NCI-H1092 (cell line): ENCODE measurements at places on chromosomes 7 and 10.

GRCh38 chr7:149284343-149284742 lies 22.3 kb downstream of the ZNF783 start:
- no peak for DNase-seq

DNA sequence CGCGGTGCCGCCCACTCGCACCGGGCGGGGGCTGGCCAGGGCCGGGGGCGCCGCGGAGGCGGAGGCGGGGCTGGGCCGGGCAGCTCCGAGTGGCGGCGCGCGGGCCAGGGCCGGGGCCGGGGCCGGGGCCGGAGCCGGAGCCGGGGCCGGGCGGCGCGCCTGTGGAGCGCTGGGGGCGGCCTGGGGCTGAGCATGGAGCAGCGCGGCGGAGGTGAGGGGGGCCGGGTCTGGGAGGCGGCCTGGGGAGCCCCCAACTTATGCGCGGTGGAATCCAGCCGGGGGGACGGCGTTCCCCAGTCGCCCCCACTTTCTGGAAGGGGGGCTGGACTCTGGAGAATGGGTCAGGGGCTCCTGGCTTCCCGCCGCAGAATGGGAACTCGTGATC lies at the start of gene LZTS2:
Gene LZTS2 (plus strand): TSS at position 67 of the 385 bp plus-strand sequence. CDS start 2,731 bp downstream, outside the sequence.
- no peak for DNase-seq

DNA sequence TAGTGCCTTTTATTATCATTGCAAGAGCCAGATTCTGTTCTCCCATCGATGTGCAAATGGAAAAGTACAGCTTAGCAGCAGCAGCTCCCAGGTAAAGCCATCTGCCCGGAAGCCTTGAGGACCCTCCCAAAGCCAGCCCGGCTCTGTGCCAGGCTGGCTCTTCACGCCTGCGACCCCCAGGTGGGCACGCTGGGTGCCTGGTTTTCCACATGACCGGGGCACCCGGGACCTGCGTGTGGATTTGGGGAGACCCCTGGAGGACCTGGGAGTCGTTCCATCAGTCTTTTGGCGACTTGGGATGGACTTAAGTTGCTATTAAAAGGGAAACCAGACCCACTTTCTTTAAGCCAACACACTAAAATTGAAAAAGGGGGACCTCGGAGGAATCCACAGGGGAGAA lies 196.5 kb downstream of the ZNF438 start:
- DNase-seq, result no peak

DNA sequence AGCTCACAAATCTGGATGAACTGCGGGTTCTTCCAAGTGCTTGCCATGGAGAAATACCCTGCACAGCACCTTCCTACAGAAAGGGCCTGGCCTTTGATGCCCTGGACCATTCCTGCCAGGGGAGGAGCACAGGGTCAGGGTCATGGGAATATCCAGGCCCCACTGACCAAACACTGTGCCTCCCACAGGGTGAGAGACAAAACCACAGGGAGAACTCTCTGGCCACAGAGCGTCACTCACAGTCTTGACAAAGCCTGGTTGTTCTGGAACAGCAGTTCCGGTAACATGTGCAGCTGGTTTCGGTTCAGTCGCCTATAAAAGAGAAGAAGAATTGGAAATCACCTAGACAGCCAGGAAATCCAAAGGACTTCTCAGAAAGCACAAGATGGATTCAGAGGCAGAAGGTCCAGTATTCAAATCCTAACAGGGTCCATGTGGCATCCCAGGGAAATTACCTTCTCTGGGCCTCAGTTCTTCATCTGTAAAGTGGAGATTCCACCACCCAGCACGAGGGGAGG lies 28.1 kb downstream of the SLIT1 start:
- DNase-seq, result no peak

DNA sequence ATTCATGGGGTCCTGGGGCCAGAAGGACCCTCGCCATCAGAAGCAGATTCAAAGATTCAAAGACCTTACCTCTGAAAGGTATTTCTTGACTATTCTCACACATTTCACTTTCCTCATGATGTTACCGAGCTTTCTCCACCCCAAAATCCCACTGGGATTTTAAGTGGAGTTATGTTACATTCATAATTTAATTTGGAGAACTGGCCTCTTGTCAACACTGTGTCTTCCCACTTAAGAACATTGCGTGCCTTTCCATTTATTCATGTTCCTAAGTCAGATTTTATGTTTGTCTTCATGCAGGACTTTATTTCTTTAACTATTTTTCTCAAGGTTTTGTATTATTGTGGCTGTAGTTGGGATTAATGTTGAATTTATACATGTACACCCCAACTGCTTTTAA lies 123.5 kb upstream of the BMPER start:
- DNase-seq, result no peak

DNA sequence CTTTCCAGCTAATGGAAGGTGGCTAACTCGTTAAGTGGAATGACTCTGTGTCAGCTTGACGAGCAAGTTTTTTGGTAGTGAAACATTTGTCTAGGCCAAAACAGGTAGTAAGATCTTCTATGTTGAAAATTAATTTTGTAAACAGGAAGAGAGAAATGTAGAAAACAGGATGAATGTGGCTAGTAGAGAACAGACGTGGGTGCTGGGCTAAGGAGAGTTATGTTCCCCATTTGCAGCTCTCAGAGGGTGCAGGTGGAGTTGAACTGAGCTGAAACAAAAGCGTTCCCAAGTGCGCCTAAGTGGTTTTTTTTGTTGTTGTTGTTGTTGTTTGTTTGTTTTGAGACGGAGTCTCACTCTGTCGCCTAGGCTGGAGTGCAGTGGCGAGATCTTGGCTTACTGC lies 59.5 kb upstream of the SRPK2 start:
- no peak for DNase-seq

- no peak for DNase-seq
These were observed 106.8 kb upstream of the PDCD4 start for GRCh38 chr10:110764793-110765512.

GRCh38 chr10:36171953-36172940 lies 530.2 kb upstream of the FZD8 start:
- no peak for DNase-seq

DNA sequence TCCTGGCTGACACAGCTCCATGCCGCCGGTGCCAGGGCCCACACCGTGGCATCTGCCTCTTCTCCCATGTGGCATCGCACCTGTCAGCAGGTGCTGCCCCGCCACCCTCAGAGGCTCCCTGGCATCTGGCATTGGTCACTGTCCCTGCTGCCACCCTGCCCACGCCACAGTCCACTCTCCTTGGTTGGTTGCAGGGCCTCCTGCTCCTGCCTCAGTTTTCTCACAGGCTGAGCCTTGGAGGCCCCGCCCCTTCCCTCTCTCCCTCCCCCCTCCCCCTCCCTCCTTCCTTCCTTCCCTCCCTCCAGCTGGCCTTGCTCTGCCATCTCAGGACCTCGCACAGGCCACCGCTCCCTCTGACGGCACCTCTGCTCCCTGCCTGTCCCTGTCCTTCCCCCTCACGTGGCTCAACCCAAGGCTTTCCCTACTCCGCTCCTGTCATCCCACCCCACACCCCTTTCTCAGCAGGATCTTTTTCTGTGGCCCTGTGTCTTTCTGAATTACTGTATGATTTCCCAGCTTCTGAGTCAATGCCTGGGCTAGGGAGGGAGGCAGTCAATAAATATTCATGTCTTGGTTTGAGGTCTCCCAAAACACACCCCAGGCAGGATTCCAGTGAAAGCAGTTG lies 87.4 kb downstream of the INPP5A start:
- DNase-seq, result no peak

DNA sequence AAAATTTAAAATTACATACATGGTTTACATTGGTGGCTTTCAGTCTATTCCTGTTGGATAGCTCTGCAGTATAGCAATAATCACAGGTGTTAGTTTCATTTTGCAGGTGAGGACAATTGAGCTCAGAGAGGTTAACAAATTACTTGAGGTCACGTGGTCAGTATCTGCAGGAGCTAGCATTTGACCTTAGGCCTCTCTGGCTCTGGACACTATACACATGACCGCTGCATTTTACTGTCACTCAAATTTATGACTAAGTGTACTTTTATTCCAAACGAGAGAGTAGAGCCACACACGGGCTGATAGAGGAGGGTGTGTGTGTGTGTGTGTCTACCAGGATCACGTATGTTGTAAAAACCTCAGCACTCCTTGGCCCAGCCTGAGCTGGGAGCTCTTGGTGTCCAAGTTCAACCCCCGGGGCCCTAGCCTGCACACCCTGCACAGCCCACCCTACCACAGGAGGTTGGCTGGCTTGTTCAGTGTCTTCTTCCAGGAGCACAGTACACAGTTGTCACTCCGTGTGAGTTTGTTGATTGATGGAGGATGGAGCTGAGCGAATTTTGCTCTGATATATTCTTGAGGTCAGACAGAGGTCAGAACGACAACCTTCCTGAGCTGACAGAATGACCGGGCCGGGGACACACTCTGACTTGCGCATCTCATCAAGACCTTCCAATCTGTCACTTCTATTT lies 272.7 kb downstream of the GFRA1 start:
- no peak for DNase-seq

- DNase-seq, result no peak
These were observed 420.3 kb upstream of the AUTS2 start for GRCh38 chr7:69177941-69178494.

DNA sequence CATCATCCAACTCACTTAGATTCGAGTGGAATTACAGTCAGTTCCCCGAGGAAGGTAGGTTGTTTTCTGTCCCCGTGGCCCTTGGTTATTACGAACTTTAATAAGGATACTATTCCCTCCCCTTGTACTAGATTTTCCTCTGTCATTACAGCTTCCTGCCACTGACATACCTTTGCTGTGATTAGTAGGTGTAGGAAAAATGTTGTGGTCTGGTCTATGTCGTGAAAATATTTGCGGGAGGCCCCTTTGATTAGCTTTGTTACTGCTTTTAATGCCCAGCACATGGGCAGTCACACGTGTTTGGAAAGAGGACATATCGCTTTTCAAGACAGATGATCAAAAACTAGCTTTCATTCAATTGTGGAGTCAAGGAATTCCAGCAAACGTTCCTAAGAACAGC lies 92.2 kb downstream of the GATA3 start:
- DNase-seq, result no peak

DNA sequence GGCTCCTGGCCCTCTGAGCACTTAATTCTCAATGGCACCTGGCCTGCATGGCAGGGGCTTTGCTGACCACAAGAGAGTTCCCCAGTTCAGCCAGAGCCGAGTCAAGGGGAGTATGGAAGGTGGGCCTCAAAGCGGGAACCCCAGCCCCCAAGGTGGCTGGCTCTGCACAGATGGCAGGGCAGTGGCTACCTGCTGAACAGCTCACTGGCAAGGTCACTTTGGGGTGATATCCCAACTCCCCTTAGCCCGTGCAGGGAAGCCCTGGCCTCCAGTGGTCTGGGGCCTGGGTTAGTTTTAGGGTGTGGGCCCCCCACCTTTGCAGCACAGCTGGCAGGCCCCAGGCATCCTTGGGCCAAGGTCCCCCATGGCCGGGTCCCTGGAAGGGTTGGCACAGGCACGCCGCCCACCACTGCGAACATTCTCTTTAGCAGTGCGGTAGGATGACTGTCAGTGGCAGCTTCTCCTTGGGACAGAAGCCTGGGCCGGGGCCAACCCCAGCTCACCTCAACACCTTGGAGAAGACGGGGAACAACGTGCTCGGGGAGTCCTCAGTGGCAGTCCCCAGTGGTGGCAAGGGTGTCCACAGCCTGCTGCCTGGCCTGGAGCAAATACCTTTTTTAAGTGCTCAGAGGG lies 36.8 kb downstream of the PPIF start:
- DNase-seq, result no peak

DNA sequence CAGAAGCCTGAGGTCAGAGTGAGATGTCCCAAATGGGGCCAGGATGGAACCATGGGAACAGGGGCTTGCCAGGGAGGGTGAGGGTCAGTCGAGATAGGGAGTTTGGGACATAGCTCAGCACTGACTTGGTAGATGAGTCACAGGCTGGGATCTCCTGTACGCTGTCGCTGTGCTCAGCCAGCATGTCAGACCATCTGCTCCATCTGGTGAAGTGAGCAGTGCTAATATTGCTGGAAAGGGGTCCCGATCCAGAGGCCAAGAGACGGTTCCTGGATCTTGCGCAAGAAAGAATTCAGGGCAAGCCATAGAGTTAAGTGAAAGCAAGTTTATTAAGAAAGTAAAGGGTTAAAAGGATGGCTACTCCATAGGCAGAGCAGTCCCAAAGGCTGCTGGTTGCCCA lies 505.6 kb downstream of the GALNT17 start:
- DNase-seq, result no peak

- DNase-seq, result peak; percentile 38
These were observed 233.6 kb downstream of the SNX13 start for GRCh38 chr7:17706734-17707133.

GRCh38 chr10:82961864-82962263 lies 1086.9 kb downstream of the NRG3 start:
- no peak for DNase-seq

DNA sequence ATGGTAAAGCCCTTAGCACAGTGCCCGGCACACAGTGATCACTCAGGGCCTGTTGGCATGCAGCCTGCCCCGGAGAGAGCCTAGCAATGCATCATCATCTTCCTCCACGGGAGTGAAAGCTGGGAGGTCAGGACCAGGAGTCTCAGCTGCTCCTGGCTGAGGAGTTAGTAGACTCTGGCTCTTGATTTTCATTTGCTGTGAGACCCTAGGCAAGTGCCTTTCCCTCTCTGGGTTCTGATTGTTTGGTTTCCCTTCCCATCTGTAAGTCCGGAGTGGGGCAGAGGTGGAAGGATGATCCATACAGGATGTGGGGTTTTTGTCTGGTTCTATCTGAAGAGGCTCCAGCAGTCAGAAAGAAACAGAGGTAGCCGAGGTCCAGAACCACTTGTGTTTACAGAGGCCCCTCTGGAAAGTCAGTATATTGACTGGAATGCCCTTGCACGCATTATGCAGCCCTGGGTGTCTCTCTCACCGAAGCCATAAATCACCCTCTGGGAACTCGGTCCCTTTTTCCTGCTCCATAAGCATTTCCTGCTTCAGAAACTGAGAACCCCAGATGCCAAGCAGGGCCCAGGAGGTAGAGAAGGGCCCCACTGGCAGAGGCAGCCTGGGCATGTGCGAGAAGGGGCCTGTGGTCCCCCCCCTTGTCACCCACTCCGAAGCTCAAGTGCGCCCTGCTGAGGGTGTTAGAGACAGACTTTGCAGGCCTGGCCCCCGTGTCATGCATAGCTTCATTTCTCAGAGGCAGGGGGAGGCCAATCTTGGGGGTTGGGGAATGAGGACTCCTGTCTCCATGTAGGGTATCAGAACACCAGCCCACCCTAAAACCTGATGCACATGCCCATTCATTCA lies 8.5 kb downstream of the UNC5B start:
- DNase-seq, result no peak

DNA sequence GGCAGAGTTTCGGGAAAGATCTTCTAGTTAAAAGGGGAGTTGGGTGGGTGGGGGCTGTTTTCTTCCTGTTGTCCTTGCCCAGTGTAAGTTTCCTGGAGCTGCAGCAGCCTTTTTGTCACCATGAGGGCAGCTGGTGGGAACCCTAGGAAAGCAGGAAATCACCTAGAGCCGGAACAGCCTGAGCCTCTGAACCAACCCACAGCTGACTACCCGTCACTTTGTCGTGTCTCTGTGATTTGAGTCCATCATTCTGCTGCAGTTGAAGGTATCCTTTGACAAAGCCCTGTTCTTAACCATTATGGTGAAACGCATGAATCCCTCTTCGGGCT lies 1.2 kb upstream of the C10orf143 start:
- no peak for DNase-seq

DNA sequence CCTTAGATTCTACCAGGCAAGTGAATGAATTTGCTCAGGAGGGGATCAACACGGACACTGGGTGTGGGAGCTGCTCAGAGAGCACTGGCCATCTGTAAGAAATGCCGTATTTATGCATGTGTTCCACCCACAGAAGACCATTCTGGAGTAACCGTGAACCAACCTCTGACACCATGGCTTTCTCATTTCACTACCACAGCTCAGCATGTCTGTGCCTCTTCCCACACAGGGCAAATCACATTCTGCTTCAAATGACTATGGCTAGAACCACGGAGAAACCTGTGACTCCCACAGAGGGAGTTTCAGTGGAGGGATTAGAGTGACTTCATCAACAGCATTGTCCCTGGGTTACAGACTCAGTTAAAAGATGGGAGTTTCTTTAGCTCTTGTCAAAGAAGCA lies 893.4 kb downstream of the XPNPEP1 start:
- DNase-seq, result no peak
